Purkinje cell (primary cell): ENCODE measurements at places on chromosomes 2 and 18. TPM values are rescaled to one million over a fixed set of nuclear protein-coding genes. Genes with fewer than 3 reads are reported as not detected.

The DQX1 gene
- 2.3 and 4.1 TPM in 2 replicates for polyA plus RNA-seq

The RASGRP3 gene
- 1.6 and 5.7 TPM in 2 replicates for polyA plus RNA-seq

The PPP1R1C gene
- polyA plus RNA-seq, result 2.3 and 3.5 TPM in 2 replicates

The GALNT13 gene
- polyA plus RNA-seq, result 16.1 and 17.3 TPM in 2 replicates

The ING5 gene
- polyA plus RNA-seq, result 1.5 and 5.1 TPM in 2 replicates

The INPP5D gene
- 0.34 and 2.4 TPM in 2 replicates for polyA plus RNA-seq

The DLGAP1 gene
- polyA plus RNA-seq, result 109 and 112 TPM in 2 replicates

The PIEZO2 gene
- 0.16 TPM in 1 of 2 replicates, not detected in the other for polyA plus RNA-seq

The REG3A gene
- polyA plus RNA-seq, result not detected in 2 replicates

The HOXD9 gene
- polyA plus RNA-seq, result not detected in 2 replicates
